ENCODE measurements at places on chromosomes 1 and 21.

GRCh38 chr1:201212056-201212455 is 21.4 kb downstream of the IGFN1 start:
- no peak for DNase-seq

GRCh38 chr1:19443326-19443725 is 42.0 kb downstream of the CAPZB start:
- no peak for DNase-seq

DNA sequence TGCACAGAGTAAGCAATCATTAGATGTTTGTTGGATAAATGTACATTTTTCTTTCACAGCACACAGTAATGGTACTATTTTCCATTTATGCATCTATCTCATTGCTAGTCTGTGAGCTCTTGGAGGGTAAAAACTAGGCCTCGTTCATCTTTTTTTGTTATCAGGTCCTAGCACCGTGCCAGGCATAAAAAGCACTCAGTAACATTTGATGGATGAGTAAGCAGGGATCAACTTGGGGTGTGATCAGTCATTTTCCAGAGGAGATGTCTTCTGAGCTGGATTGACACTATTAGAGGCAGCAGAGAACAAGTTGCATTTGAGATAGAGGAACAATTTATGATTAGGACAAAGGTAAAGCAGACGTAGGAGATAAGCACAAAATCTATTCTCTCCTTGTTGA is 4.3 kb upstream of the VTCN1 start:
- no peak for DNase-seq

- DNase-seq, result peak; percentile 40
These were observed 865 bp downstream of the ADPRS start for GRCh38 chr1:36089393-36090121.

- no peak for DNase-seq
These were observed 35.6 kb upstream of the RRP15 start for GRCh38 chr1:218249338-218250140.

DNA sequence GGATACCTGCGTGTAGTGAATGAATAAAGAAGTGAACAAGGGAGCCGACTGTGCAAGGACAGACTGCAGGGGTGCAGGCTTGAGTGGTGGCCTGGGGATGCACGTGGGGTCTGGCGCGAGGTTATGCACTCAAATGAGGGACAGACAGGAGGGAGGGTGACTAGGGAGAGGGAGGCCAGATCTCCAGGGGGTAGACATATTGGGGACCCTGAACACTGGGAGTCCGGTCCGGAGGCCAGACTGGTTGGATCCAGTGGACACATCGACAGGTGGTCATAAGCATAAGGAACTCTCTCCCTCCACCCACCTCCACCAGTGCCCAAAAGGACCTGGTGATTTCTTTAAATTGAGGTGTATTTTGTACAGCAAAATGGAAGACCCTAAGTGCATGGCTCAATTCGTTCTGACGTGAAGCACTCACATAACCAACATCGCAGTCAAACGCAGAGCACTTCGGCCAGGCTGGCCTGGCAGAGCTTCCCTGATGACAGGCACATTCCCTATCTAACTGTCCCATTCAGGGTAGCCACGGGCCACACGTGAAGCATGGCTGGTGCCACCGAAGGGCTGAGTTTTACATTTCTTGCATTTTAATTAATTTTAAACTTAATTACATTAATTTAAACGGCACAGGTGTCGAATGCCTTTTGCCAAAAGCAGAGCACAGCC is 14.0 kb downstream of the WNT3A start:
- no peak for DNase-seq

GRCh38 chr1:233240371-233240770 is 55.2 kb downstream of the PCNX2 start:
- no peak for DNase-seq

DNA sequence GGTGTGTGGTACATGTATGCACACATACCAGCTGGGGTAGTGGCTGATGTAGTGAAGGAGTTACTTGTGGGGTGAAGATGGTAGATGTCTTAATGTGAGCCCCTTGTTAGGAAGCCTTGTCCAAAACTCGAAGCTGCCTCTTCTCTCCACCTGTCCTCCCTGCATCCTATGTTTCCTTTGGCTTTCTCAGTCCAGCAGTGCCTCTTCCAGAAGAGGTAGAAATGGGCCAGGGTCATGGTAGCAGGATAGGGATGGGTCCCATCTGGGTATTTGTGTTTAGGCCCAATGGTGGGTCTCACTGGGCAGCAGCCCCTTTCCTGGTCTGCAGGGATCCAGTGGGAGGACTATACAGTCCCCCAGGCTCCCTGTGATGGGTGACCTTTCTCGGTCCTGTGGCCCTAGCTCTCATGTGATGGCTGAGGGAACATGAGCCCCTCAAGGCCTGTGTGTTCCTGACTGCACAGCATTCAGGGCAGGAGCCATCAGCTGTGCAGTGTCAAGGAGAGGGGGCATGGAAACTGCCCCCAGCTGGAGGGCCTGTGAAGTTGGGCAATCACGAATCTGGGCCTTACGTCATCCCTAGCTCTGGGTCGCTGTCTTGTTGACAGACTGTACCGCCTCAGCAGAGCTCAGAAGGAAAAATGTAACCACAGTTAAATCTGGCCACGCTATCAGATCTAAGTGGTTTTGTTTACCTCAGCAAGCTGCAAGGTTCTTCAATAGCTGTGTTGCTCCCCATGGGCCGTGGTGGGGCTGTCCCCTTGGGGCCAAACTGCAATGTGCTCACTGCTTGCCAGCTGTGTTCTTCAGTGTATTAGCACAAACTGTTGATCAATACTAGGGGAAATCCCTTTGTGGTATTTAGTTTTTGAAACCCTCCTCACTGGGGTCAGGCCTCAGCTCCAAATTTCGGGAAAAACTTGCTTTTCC is 82.7 kb downstream of the NOS1AP start:
- DNase-seq, result no peak

DNA sequence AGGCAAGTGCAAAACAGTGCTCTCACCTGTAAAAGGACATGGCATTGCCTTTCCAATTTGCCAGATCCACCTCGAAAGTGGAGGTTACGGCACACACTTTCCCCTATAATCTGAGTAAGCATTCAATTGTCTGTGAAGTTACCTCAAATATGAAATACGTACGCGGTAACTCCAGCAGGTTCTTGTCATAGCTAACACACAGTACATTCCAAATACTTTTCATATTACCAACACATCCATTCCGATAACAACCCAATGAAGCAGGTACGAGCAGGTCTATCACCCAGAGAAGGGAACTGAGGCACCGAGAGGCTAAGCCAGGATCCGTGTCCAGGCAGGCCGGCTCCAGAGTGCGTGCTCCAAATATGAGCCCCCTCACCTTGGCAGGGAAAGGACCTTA is 46.8 kb upstream of the LPAR3 start:
- DNase-seq, result no peak
